ENCODE measurements at places on chromosomes 5 and 9.
A peak's percentile ranks its signal among the peaks of the same experiment; 100 is the strongest.

DNA sequence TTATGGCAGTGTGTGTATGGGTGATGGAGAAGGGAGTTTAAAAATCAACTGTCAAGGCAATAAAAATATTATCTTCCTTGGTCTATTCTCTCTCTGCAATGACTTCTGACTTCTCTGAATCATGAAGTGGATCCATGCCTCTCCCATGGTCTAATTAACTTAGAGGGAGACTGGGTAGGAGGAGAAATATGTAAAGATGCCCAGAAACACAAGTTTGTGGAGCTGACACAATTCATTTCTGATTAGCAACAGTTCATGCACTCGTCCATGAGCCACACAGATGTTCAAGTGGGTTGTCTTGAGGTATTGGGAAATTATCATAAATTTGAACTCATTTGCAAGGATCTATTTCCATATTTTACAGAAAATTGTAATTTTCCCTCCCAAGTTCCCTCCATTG lies 38.1 kb downstream of the INSYN2B start:
- no peak for DNase-seq

- DNase-seq, result no peak
Observed at GRCh38 chr5:137876101-137876500, 8.4 kb downstream of the MYOT start.

DNA sequence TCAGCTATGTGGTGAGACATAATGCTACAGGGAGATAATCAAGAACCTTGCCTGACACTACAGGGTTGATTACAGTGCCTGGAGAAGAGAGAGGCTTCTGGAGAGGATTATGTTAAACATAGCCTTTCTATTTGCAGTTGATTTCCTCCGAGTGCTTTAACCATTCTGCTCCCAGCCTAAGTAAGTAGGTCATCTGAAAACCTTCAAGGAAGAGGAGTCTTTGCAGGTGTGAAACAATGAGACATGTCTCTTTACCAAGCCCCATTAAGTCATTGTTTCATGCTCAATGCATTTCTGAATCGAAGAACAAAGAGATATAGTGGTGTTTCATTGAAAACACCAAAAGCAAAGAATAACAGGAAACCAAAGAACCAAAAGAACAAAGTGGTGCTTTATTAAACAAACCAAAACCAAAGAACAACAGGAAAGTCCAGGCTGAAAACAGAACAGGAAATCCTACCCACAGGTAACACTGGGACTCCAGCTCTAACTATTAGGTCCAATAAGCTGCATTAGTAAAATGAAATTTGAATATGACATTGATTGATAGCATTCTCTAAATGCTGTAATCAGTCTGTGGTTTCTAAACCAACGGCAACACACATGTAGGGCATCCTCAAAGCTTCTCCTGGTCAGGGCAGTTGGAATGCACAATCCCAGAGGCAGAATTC lies 113.3 kb upstream of the SPATA31D4 start:
- no peak for DNase-seq

- no peak for DNase-seq
Observed at GRCh38 chr9:81633952-81634854, 55.1 kb downstream of the TLE1 start.

GRCh38 chr5:6501701-6502100 lies 53.0 kb downstream of the UBE2QL1 start:
- DNase-seq, result no peak

- no peak for DNase-seq
Observed at GRCh38 chr5:107696498-107696897, 25.8 kb upstream of the EFNA5 start.

GRCh38 chr9:2355697-2355983 lies 265.9 kb upstream of the VLDLR start:
- DNase-seq, result no peak

- DNase-seq, result peak; percentile 46
Observed at GRCh38 chr9:126805554-126806262, 868 bp downstream of the ZBTB43 start.

GRCh38 chr5:79120221-79120620 lies 8.6 kb downstream of the BHMT start:
- no peak for DNase-seq

GRCh38 chr5:61609840-61610677 lies 278.0 kb downstream of the ZSWIM6 start:
- no peak for DNase-seq

GRCh38 chr9:69295872-69296552 lies 29.0 kb upstream of the ENTREP1 start:
- DNase-seq, result no peak

DNA sequence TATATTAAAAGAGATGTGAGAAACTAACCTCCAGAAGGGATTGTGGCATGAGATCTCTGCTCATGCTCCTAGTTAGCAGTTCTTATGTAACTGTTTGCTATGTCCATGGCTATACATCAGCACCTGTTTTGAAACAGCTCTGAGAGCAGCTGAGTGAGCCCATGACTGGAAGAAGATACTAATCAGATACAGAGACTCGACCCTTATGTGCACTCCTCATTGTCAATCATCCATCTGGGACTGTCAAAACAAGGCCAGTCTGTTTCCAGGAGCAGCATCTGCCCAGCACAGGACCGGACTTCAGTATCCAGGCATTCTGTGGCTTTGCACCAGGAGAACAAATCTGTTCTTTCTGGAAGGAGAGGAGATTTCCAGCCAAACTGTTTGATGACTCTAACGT lies 77.7 kb downstream of the EFNA5 start:
- no peak for DNase-seq

DNA sequence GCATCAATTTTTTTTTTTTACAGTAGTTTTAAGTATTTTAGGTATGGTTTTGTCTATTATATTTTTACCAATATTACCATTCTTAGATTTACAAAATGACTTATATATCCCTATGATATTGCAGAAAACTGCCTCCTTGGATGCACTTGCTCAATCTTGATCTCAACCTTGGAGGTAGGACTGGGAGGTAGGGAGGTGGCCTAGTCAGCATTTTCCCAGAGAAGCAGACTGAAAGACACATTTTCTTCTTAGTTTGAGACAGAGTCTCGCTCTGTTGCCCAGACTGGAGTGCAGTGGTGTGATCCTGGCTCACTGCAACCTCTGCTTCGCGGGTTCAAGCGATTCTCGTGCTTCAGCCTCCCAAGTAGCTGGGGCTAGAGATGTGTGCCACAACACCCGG lies 175.3 kb upstream of the SH3GL2 start:
- no peak for DNase-seq

GRCh38 chr5:146101646-146102045 lies 3.7 kb downstream of the PLAC8L1 start:
- DNase-seq, result no peak

- no peak for DNase-seq
Observed at GRCh38 chr5:142823126-142823525, 52.9 kb downstream of the ARHGAP26 start.

DNA sequence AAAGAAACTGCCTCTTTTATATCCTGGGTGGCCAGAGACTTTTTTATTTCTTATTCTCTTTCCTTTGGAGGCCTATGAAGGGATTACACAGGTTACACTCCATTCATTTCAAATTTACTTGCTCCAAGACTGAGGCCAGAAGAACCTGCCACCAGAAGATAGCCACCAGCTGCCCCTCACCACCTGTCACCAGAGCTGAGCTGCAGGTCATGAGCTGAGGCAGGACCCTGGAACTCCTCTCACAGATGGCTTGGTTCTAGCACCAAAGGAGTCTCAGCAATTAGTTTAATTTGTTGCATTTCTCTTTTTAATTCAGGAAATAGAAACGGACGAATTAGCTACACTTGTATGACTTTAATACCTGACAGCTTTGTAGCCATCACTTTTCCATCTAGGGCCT lies 313.9 kb downstream of the SPOCK1 start:
- no peak for DNase-seq

GRCh38 chr9:31347082-31347617 lies 1037.3 kb upstream of the ACO1 start:
- no peak for DNase-seq

DNA sequence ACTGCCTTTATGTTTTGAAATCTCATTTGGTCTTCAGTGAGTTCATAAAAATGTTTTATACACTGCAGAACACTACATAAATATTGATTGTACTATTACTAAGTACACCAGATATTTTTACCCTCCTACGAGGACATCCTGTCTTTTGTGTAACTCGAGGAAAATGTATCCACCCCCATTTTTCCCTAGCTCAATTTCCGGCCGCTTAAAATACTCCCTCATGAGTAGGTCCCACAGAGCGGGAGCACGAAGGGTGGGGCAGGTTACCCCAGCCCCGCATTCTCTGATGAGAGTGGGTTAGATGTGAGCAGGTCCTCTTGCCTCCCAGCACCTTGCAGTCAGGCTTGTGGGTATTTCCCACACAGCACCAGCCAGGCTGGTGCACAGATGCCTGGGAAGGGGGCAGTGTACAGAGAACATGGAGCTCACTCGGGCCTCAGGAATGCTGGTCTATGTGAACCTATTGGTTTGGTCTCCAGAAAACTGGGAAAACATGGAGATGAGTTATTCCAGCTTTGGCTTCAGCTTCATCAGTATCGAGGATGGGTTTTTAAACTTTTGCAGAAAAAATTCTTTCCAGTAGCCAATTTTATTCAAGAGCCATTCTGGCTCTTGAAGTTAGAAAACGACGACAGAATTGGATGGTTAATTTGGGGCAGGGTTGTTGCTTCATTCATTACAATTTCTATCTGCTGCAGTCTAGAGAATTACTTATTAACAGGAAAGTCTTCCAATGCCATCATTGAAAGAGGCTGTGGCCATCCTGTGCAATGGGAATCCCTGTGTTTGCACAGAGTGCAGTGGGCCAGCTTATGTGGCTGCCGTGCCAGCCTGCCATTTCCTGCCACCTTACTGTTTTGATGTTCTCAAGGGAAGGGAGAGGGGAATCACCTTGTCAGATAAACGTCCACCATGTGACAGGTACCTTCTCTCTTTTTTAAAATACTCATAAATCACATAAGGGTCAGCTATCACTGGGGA lies 73.2 kb downstream of the WDR41 start:
- no peak for DNase-seq

DNA sequence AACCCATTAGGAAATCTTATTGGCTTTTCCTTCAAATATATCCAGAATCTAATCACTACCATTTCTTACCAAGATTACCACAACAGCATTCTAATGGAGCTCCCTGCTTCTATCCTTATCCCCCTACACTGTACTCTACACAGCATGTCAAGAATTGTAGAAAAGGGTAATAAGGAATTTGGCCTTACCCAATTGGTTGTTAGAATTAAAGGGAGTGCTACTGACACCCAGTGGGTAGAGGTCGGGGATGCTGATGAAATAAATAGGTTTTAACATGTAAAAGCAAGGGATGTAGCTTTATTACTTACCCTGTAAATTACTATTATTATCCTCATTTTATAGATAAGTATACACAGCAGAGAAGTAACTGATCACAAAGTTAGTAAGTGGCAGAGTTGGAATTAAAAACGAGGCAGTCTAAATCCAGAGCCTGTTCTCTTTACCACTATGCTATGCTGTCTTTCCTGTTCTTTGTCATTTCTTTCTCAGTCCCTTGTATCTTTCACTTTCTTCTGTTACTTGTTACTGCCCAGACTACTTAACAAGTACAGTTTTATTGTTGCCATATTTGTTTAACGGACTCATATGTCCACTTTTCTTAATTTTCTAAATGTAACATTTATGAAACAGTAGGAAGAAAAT lies 10.5 kb downstream of the SLC38A9 start:
- no peak for DNase-seq

DNA sequence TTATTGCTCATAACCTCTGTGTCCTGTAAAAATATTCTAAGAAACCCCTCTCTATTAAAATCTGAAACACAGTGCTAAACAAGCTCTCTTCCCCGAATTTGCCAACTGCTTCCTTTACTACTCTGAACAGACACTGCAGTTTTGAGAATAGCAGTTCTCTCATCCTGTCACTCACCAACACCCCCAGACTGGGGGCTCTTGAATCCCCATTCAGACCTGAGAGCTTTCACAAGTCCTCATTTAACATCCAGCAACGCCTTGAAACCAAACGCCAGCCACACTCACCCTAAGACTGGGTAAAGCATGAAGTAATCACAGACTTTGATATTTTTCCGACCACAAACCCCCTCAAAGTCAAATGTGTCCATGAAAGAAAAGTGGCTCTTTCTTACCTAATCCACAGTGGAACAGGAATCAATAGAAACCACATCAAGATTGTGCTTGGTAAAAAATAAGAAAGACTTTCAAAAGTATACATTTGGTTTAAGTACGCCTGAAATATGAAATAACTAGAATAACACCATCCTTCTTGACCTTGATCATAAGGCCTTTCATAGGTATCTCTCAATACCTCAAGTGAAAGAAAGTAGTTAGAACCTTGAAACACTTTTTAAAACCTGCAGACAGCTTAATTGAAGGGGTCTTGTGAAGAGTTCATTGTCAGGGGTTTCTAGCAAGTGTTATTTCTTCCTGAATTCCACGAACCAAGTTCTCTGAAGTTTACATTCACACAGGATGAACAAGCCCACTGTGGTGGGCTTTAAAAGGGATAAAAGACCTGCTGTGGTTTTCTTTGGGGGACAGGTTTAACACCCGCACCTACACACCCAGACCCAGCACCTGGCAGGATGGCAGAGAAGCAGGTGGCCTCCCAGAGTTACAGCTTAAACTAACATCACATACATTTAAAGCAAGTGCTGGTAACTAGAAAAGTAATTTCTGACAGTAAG lies 412.6 kb downstream of the MLLT3 start:
- DNase-seq, result no peak

DNA sequence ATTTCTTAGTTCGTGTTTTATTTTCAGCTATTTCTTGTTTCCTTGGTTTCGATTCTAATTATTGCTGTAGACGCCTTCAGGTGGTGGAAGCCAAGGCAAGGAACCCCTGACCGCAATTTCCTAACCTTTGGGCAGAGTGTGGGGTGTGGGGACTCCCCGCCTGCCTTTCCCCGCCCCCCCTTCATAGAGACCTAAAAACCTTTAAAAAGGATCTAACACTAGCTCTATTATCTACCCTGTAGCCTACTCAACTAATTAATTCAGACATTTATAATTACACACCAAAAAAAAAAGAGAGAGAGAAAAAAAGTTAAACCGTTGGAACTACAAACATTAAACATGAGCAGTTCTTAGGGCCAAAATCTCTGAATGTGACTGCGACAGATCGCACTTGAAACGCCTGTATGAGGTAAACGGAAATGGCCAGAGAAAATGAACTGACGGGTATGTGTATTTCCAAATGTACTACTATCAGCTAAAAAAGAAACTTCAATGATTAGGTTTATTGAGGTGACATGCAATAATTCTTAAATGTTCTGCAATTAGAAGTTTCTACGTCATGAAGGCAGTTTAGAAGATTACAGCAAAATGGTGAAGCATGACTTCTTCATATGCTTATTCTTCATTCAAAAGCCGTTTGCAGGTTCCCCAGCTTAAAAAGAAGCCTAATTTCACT lies 19.0 kb upstream of the FER start:
- no peak for DNase-seq

DNA sequence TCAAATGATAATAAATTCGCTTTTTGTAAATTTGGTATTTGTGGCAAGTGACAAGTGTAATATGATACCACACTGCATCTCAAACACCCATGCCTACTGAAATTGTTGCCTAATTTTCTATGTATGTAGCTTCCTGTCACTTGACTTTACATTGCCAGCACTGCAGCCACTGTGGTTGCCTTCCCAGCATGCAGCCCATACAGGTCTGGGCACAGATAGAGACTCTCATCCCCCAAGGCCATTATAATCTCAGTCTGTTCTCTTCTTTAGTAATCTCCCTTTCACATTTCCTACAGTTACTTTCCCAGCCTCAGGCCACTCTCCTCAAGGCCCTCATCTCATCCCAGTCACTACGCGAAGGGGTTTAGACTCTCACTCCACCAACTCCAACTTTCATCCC lies 1200.6 kb downstream of the PTPRD start:
- DNase-seq, result no peak

GRCh38 chr5:115336201-115336720 lies 39.8 kb upstream of the CCDC112 start:
- DNase-seq, result no peak

GRCh38 chr9:130845254-130845653 lies 10.2 kb downstream of the ABL1 start:
- DNase-seq, result no peak

All from stimulated activated CD8-positive, alpha-beta memory T cell treated with anti-CD3 and anti-CD28 coated beads, Interleukin-7, amount 100 ng/mL, for 1 hour (primary cell).